Adipocyte (in vitro differentiated cells): ENCODE measurements at places on chromosomes 12 and 14.

- DNase-seq: no peak
These were observed 564.7 kb upstream of the FLRT2 start for GRCh38 chr14:84965279-84965678.

GRCh38 chr14:77457115-77457521 is 283 bp downstream of the VIPAS39 start:
- no peak for DNase-seq

DNA sequence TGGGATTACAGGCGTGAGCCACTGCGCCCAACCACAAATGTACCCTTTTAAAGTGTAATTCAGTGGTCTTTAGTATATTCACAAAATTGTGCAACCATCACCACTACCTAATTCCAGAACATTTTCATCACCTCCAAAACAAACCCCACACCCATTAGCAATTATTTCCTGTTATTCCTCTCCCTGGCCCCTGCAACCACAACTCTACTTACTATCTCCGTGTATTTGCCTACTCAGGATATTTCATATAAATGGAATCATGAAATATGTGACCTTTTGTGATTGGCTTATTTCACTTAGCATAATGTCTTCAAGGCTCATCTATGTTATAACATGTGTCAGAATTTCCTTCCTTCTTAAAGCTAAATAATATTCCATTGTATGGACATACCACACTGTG is 16.0 kb upstream of the AQP2 start:
- no peak for DNase-seq

DNA sequence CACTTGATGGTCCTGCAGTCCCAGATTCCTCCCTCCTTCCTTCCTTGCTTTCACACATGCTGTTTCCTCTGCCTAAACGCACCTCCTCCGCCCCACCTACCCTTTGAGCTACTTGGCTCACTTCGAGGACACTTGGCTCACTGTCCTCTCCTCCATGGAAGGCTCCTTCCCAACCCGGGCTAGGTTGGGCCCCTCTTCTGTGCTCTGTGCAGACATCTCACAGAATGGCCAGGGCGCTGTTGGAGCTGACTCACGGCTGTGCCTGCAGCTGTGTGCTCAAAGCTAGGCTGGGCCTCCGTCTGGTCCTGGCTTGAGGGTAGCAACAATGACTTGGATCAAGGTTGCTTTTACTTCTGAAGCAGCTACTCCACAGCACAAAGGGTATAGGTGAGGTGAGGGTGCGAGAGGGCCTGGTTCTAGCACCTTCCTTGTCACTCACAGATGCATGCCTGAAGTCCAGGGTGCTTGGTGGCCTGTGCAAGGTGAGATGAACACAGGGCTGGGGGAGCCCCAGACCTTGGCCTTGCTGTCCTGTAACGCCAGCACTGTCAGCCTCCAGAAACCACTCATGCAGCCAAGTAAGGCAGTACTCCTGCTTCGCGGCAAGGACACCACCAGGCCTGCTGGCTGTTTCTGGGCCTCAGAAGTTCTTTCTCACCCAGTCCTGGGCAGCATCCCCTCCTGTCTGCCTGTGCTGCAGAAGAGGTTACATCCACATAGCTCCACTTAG is 61.8 kb downstream of the GALNT16 start:
- no peak for DNase-seq

DNA sequence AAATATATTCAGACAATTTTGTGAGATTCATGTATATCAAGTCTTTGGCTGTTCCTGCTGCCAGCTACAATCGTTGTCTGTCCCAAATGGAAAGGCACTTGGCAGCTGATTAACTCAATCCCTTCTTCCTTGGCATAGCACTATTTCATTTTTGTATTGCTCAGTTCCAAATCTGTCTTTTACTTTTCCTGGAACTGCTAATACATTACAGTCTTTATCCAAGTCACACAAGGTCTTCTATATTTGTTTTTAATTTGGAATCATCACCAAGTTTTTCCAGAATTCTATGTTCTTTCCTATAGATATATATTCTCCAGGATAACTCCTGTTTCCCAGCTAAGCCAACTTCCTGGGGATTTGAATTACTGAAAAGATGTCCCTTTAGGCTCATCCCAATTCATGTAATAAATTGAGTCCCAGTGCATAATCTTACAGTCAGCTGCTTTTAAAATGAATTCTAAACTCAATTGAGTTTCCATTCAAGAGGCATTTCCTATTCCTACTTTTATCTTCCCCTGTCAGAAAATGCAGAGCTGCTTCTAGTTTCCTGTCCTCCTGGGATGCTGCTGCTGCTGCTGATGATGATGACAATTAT is 45.9 kb downstream of the DYRK2 start:
- DNase-seq: no peak
